Naive thymus-derived CD4-positive, alpha-beta T cell (primary cell): ENCODE measurements at places on chromosomes 11 and 22.

- no peak for DNase-seq
Measured at GRCh38 chr11:30992513-30992849, 377.1 kb downstream of the DCDC1 start.

DNA sequence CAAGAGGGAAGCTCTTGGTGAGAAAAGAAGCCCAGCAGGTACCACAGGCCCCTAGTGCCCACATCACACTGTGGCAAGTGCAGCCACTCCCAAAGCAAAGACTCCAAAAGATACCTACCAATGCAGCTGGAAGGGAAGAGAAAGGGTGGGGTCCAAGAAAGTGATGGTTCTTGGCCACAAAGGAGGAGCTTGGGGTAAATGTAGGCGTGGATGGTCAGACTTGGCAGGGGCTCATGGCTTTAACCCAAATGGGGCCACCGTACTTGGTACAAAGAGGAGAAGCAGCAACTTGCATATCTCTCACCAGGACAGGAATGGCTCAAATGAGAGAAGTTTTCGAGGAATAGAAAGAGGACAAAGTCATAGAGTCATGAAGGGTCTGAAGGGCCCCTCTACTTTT, 4.8 kb downstream of the MAP3K11 start:
- no peak for DNase-seq

GRCh38 chr22:34019190-34019845, 99.0 kb upstream of the LARGE1 start:
- DNase-seq: no peak

DNA sequence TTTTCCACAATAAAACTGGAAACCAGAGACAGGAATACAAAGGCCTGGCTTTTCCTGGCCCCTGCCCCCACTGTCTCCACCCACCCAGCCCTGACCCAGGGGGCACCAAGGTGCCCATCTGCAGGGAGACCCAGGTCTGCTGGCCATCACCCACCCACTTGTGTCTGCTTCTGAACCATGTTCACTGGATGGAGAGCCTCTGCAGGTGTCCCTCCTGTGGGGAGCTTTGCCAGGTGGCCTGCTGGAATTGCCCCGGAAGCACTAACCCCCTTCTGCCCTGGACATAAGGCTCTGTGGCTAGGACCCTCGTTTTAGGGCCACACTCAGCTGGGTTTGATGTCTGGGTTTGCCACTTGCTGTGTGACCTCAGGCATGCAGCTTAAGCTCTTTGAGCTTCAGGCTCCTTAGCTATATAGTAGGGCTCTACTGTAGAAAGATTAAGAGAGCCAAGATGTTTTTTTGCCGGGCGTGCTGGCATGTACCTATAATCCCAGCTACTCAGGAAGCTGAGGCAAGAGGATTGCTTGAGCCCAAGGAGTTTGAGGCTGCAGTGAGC, 3.9 kb downstream of the SCARF2 start:
- no peak for DNase-seq

- DNase-seq: no peak
Measured at GRCh38 chr11:62921201-62921572, at the start of gene CHRM1. Gene CHRM1 (minus strand): TSS chr11:62921363. CDS start chr11:62911100, 10,263 bp downstream.

GRCh38 chr11:77187776-77188632, 60.0 kb downstream of the MYO7A start:
- peak; percentile 22 for DNase-seq

GRCh38 chr11:122976734-122977469, 4.7 kb downstream of the BSX start:
- DNase-seq: no peak

- DNase-seq: no peak
Measured at GRCh38 chr22:37014415-37014806, 4.8 kb downstream of the TST start.

- no peak for DNase-seq
Measured at GRCh38 chr11:87033561-87033960, 4.2 kb upstream of the TMEM135 start.

GRCh38 chr11:6548121-6548520, 51.0 kb downstream of the DNHD1 start:
- no peak for DNase-seq

- DNase-seq: peak; percentile 75
Measured at GRCh38 chr11:64207256-64208085, 950 bp downstream of the FERMT3 start.

DNA sequence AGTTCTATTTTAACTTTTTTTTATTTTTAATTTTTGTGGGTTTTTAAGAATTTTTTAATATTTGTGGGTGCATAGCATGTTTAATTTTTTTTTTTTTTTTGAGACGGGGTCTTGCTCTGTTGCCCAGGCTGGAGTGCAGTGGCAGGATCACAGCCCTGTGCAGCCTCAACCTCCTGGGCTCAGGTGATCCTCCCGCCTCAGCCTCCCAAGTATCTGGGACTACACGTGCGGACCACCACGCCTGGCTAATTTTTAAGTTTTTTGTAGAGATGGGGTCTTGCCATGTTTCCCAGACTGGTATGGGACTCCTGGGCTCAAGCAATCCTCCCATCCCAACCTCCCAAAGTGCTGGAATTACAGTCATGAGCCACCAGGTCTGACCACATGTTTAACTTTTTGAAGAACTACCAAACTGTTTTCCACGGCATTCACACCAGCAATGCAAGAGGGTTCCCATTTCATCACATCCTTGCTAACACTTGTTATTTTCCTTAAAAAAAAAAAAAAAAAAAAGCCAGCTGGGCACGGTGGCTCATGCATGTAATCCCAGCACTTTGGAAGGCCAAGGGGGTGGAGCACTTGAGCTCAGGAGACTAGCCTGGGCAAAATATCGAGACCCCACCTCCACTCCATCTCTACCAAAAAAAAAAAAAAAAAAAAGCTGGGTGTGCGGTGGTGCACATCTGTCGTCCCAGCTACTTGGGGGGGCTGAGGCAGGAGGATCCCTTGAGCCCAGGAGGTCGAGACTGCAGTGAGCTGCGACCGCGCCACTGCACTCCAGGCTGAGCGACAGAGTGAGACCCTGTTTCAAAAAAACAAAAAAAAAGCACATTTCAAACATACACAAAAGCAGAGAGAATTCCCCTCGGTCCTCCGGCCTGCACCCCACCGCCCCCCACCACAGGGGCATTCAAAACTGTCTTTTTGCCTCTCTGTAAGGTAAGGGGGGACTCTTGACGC, 16.7 kb upstream of the TXNRD2 start:
- no peak for DNase-seq

DNA sequence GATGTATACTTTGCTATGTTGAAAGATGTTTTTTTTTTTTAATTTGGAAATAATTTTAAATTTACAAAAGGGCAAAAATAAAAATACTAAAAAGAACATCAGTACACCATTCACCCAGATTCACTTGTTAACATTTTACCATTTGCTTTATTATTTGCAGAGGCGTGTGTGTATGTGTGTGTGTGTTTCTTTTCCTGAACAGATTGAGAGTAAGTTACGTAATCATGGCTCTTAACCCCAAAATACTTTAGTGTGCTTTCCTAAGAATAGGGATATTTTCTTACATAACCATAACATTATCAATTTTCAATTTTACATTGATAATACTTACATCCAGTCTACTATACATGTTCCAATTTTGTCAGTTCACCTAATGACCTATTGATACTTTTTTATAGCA, 91.5 kb upstream of the HORMAD2 start:
- no peak for DNase-seq

DNA sequence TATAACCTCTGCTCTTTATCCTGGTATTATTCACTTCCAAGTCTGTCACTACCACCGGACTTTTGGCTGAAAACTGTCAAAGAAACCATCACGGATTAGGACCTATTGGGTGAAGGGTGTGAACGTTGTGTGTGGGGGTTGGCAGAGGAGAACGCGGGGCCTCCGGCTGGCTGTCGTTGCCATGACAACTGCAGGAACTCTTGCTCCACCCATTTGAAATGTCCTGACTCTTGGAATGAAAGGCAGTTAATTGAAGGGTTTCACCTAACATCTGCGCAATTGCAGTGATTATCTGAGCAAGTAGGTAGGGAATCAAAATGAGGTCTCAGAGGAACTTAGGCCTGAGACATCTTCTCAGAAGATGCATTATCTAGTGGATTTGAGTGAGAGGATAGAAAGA, 60.9 kb upstream of the CLMP start:
- DNase-seq: no peak

DNA sequence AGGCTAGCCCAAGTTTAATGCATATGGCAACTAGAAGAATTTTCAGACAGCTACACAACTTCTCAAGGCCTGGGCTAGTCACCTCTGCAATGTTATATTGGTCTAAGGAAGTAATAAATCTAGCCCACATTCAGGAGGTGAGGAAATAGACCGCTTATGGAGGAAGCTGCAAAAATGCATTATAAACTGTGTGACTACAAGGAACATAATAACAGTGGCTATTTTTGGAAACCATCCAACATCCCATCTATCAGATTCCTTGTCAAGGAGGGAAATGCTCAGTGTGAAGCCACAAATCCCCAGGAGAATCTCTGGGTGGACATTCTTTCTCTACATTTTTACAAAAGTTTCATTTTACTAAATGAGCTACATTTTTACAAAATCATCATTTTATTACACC, 76.1 kb downstream of the BBOX1 start:
- no peak for DNase-seq

DNA sequence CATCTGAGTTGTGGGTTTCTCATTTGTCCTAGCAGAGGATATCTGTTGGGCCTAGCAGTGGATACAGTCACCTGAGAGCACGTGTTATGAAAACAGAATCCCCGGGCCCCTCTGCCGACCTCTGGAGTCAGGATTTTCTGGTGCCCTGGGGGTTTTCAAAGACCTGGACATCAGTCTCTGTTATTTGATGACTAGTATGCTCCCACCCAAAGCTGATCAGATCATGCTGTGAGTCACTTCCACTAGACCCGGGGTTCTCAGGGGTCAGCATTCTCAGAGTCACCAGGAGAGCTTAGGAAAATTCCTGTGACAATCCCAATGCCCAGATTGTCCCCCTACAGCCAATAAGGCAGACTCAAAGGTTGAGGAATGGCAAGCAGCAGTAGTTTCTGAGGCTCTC, 38.7 kb downstream of the KCNJ1 start:
- no peak for DNase-seq

DNA sequence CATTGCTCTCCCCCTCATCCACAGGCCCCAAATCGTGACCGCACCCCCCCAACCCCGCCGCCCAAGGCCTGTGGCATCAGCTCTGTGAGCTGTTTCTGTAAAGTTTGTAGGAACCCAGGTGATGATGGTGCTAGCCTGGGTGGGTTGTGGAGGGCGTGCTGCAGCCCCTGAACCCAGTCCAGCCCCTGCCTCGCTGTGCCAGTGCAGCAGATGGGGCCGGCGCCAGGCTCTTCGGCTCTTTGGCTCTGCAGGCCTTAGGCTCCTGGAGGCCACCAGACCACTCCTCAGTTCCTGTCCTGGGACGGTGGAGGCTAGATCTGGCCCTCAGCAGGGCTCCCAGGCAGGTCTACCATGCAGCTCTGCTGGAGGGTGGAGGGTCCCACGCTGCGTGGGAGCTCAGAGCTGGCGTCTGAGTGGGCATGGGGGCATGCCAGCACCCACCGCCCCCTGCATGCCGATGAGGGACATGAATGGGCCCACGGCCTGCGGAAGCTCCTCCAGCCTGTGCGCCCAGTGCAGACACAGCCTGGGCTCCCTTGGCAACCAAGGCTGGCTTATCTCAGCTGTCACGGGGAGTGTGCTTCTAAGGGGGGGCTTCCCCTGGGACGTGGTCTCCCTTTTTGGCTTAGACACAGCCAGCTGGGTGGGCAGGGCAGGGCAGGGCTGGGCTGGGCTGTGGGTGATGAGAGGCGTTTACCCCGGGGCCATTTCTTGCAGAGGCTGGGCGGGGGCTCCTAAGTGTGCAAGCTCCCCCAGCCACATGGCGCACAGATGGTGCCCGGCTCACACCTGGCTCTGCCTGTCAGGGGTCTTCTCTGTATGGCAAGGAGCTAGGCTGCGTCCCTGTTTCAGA, 1187.6 kb downstream of the BRD1 start:
- DNase-seq: no peak

DNA sequence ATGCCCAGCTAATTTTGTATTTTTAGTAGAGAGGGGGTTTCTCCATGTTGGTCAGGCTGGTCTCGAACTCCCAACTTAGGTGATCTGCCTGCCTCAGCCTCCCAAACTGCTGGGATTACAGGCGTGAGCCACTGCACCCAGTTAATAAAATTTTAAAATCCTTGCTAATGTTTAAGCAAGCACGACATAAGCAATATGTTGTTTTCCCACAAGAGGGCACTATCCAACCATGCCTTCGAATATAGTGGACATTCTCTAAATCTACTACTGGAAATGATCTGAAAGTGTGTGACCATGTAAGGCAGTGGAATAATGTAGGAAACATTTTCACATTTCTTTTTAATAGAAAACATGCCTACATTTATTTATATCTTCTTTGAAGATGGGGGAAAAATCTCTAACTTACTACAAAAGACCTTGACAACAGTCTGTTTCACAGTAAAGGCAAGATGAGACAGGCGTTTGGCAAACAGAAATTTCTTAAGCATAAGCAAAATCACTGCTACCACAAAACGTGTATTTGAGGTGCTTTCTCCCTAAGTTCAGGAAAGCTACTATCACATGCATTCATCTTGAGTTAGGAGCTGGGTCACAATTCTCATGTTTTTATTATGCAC, 38.2 kb downstream of the PITPNB start:
- DNase-seq: peak; percentile 38

DNA sequence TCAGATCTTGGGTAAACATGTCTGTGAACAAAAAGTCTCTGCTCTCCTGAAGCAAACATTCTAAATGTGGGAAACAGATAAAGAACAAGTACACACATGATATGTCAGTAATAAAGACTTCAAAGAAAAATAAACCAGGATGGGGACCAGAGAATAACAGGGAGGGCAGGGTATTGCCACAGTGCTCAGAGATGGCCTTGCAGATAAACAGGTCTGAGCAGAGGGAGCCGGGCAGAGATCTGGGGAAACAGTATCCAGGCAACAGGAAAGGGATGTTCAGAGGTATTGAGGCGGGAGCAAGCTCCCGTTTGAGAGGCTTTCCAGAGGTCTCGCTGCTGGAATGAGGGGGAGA, 2.9 kb downstream of the CCDC86 start:
- no peak for DNase-seq

GRCh38 chr11:105226091-105226490, 86.5 kb upstream of the CARD18 start:
- no peak for DNase-seq

DNA sequence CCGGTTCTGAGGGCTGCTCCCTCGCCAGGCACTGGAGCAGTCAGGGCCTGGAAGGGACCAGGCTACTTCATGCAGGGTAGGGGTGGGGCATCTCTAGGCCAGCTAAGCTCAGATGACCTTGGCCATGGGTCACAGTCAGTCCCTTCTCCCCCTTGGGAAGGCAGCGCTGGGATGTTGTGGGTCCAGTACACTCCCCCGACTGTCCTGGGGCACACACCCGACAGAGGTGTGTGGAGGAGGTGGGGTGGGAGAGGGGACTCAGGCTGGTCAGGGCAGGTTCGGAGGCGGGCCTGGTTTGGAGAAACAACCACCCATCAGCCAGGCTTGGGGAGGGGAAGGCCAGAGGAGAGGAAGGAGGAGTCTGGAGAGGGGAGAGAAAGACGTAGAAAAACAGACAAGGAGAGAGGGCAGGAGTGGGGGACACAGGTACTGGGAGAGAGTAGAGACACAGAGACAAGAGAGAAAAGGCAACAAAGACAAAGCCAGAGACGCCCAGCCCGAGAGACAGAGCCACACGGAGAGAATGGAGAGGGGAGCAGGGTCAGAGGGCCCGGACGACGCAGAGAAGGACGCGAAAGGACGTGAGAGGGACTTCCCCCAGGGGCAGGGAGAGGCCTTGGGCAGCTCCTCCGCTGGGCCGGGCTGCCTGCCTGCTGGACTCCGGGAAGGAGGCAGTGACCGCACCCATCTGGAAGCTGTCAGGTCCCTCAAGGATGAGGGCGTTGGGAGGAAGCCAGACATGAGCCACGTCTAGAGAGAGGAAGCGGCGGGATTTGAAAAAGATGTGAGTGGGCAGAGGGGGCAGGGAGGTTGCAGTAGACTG, 30.6 kb upstream of the TSKU start:
- no peak for DNase-seq
